Left ventricle myocardium inferior (tissue), 1 donor: ENCODE measurements at places on chromosomes 5 and 9. TPM values are rescaled to one million over a fixed set of nuclear protein-coding genes. Genes with fewer than 3 reads are reported as not detected.

GRCh38 chr5:162067655-162068411 lies at the start of gene GABRG2:
Gene GABRG2, plus strand, starts transcription at chr5:162067773. Its CDS starts 227 bp downstream, at chr5:162068000.
- H3K36me3 ChIP-seq = no peaks in the 10 kb centered on the region
- H3K4me3 ChIP-seq = no peak within 1 kb of the TSS
- H3K27me3 ChIP-seq = peaks cover 14% of the 10 kb centered on the region
- no peak within 1 kb of the TSS for H3K27ac ChIP-seq
- no peaks in the 10 kb centered on the region for H3K4me1 ChIP-seq
- DNase-seq = no peak

GRCh38 chr9:14307989-14308852 lies 5.7 kb downstream of the NFIB start:
- peak overlapping the region; percentile 80 for H3K4me3 ChIP-seq
- no peaks in the 10 kb centered on the region for H3K27me3 ChIP-seq

- no peaks in the 10 kb centered on the region for H3K27me3 ChIP-seq
- H3K4me3 ChIP-seq = no peak overlapping the region
- H3K27ac ChIP-seq = no peak overlapping the region
- DNase-seq = no peak
- H3K36me3 ChIP-seq = no peaks in the 10 kb centered on the region
These were observed 3.5 kb downstream of the MSANTD3 start for GRCh38 chr9:100430286-100430940.

DNA sequence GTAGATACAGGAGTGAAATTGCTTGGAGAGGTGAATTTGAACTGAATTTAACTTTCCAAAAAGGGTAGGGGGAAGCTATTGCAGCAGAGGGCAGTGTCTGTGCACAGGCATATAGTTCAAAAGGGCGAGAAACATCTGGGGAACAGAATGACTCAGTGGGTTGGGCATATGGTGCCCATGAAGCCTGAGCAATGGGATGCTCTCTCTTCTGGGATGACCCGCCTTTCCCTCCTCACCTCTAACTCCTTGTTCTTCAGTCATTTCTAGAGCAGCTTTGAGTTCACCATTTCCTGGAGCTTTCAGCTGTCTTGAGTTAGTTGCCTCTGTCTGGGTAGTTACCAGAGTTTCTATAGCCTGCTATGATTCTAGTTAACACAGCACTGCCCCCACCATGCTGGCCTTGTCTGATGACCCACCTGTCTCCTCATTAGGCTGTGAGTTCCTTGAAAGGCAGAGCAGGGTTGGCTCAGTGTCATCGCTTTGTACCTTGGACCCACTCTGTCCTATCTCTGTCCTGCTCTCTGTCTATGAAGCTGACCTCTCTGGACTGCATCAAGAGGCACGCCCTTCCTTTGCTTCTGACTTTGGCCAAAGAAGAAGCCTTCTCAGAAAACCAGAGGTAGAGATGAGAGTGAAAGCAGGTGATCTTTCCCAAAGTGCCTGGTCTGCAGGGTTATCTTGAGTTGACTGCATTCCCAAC lies 299.6 kb upstream of the KLF4 start:
- H3K36me3 ChIP-seq = no peaks in the 10 kb centered on the region
- no peak overlapping the region for H3K4me3 ChIP-seq
- DNase-seq = no peak
- H3K27ac ChIP-seq = no peak overlapping the region
- H3K27me3 ChIP-seq = no peaks in the 10 kb centered on the region

AGXT2 gene
- not detected for total RNA-seq

- DNase-seq = peak; percentile 68
- peak overlapping the region; percentile 73 for H3K27ac ChIP-seq
- H3K4me1 ChIP-seq = peaks cover 23% of the 10 kb centered on the region
These were observed 99.9 kb downstream of the GTF3C4 start for GRCh38 chr9:132769906-132770769.

FOXD4L5 gene
- total RNA-seq = 0.08 TPM

DNA sequence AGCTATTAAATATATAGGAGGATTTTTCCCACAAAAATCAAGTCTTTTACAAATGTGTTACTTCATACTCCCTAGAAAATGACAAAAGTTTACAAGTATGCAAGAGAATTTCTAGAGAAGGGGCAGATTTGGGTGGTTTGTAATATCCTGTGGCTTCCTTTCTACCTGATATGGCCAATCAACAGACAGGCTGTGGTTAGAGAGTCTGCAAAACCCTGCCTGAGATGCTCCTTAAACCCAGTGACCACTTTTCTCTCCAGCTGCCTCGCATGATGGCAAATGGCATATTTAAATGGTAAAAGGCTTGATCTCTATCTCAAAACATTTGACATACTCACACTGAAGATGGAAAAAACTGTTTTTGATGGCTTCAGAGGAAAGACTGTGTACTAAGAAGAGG lies 550.1 kb upstream of the ZNF462 start:
- no peak for DNase-seq
- H3K27ac ChIP-seq = no peak overlapping the region

MAST4 gene
- total RNA-seq = 55.7 TPM

DNA sequence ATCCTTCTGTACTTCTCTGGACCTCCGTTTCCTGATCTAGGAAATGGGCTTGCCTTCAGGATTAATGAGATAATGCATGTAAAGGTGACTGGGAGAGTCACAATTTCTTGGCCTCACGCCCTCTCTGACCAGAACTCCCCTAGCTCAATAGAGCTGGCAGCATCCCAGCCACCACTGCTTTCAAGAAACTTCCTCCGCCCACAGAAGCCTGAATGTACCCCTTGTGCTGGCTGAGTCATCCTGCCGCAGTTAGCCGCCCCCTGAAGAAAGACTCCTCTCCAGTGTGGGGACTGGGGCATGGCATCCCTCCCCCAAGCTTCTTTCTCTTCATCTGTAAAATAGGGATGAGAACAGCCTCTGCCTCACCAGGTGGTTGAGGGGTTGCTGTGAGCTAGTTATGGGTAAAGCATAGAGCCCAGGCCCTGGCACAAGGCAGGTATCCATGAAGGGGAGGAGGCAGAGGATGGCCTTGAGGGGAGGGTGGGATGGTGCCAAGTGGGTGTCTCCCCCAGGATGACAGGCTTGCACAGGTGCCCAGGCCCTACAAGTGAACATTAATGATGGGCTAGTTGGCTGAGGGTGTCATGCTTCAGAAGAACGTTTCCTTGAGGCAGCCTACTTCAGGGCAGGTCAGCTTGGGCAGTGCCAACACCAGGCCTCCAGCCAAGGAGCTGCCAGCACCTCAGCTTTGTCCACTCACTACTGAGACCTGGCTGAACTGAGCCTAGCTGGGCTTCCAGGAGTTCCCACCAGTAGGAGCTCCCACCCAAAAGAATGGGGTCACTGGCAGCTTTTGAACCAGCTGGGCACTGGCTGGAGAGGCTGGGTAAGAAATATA lies 3.4 kb downstream of the PDLIM4 start:
- H3K4me1 ChIP-seq = peaks cover 81% of the 10 kb centered on the region
- H3K27me3 ChIP-seq = no peaks in the 10 kb centered on the region
- DNase-seq = peak; percentile 56
- H3K4me3 ChIP-seq = no peak overlapping the region
- no peaks in the 10 kb centered on the region for H3K36me3 ChIP-seq

DNA sequence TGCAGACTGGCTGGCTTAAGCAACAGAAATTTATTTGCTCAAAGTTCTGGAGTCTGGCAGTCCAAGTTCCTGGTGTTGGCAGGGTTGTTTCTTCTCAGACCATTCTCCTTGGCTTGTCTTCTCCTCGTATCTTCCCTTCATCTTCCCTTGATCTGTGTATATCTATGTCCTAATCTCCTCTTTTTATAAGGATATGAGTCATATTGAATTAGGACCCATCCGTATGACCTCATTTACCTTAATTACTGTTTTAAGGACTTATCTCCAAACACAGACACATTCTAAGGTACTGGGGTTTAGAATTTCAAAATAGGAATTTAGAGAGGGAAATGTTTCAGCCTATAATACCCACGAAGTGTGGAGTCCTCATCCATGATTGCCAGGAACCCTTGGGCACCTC lies 13.1 kb upstream of the LPAR1 start:
- DNase-seq = no peak
- no peaks in the 10 kb centered on the region for H3K36me3 ChIP-seq
- H3K4me3 ChIP-seq = no peak overlapping the region
- H3K27ac ChIP-seq = no peak overlapping the region

CXCL14 gene
- 0.49 TPM for total RNA-seq

FAM163B gene
- total RNA-seq = not detected

MARCOL gene
- total RNA-seq = not detected

DNA sequence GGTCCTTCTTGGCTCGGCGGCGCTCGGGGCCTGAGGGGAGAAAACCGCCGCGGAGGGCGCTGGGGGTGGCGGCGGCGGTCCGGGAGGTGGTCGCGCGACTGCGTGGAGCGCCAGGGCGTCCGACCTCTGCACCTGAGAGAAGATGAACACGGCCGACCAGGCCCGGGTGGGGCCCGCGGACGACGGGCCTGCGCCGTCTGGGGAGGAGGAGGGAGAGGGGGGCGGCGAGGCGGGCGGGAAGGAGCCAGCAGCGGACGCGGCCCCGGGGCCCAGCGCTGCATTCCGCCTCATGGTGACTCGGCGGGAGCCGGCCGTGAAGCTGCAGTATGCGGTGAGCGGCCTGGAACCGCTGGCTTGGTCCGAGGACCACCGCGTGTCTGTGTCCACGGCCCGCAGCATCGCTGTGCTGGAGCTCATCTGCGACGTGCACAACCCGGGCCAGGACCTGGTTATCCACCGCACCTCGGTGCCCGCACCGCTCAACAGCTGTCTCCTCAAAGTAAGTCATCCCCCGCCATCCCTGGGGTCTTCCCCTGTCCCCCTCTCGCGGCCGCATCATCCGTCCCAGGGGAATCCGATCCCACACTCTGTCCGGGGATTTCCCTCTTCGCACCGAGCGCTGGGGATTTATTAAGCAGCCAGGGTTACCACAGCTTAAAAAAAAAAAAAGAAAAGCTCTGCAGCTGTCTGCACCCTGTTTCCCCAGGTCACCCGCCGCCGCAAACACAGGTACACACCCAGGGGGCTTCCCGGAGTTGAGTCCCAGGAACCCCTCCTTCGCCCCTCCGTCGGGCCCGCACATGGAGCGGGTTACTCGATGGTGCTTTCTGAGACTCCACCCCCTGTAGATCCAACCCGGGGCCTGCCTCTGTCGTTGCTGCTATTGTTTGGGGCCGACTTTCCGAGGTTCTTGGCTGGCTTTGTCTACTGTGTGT lies at the start of gene GTF3C4:
Gene GTF3C4 (plus strand): TSS at position 8 of the 935 bp plus-strand sequence. CDS start 135 bp downstream, at position 143.
- peaks cover 67% of the 10 kb centered on the region for H3K4me1 ChIP-seq
- no peaks in the 10 kb centered on the region for H3K27me3 ChIP-seq
- peak within 1 kb of the TSS; percentile 95 for H3K4me3 ChIP-seq

GRCh38 chr5:76475936-76476335 lies 72.9 kb downstream of the IQGAP2 start:
- no peaks in the 10 kb centered on the region for H3K36me3 ChIP-seq
- no peak for DNase-seq
- no peak overlapping the region for H3K4me3 ChIP-seq
- H3K4me1 ChIP-seq = no peaks in the 10 kb centered on the region

DNA sequence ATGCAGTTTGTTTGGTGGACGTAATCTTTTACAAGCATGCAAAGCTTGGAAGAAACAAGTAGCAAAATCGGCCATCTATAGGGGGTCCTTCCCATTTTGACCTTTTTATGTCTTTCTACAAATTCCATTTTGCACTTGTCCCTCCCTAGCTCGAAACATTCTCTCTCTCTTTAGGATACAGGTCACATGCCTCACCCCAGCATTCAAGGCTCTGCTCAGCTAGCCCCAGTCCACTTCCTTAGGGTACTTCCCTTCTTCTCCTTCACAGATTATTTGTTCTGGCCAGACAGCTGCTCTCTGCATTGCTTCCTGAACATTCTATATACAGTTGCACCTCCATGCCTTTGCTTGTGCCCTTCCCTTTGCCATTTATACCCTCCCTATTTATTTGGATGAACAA lies 31.7 kb upstream of the TRIM14 start:
- H3K27me3 ChIP-seq = no peaks in the 10 kb centered on the region
- no peak overlapping the region for H3K27ac ChIP-seq
- H3K4me3 ChIP-seq = no peak overlapping the region
- DNase-seq = no peak

SPEF2 gene
- 2.7 TPM for total RNA-seq

DNA sequence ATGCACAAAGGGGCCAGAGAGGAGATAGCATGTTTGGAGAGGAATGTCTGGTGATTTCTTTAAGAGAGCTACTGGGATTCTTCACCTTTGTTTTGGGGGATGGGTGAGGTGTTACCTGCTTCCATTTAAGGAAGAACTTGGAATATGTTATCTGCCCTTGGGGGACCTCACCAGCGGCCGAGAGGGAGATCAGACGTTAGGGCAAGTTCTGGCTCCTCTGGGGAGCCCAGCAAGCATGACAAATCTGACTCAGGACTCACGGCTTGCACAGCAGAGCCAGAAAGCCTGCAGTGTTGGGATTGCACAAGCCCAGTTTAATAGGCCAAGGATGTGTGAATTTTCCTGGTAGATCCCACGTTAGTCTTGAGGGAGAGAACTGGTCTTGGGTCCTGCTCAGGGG lies 40.3 kb downstream of the SLC28A3 start:
- no peaks in the 10 kb centered on the region for H3K27me3 ChIP-seq
- H3K4me3 ChIP-seq = no peak overlapping the region
- H3K4me1 ChIP-seq = no peaks in the 10 kb centered on the region
- H3K36me3 ChIP-seq = no peaks in the 10 kb centered on the region

- peaks cover 16% of the 10 kb centered on the region for H3K36me3 ChIP-seq
- no peaks in the 10 kb centered on the region for H3K27me3 ChIP-seq
- H3K4me1 ChIP-seq = peaks cover 53% of the 10 kb centered on the region
- H3K27ac ChIP-seq = no peak overlapping the region
- no peak for DNase-seq
- no peak overlapping the region for H3K4me3 ChIP-seq
These were observed 21.6 kb downstream of the RNF145 start for GRCh38 chr5:159187719-159188118.

RLN1 gene
- total RNA-seq = not detected

- no peak overlapping the region for H3K4me3 ChIP-seq
- DNase-seq = no peak
- H3K36me3 ChIP-seq = peaks cover 64% of the 10 kb centered on the region
These were observed 68.2 kb downstream of the PHF2 start for GRCh38 chr9:93644397-93645088.

DNA sequence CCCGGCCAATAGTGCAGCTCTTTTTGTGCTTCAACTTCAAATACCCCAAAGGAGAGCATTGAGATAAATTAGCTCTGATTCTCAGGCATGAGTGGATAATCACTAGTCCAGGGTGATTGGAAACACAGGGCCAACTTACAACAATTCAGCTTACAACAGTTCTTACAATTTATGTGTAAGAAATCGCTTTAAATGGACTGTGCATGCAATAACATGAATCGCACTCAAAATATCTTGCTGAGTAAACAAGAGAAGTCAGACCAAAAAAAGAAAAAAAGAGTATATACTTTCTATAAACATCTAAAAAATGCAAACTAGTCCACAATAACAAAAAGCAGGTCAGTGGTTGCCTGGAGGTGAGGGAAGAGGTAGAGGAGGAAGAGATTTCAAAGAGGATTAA lies 150.6 kb upstream of the EDIL3 start:
- H3K27ac ChIP-seq = no peak overlapping the region
- H3K4me1 ChIP-seq = no peaks in the 10 kb centered on the region
- no peak for DNase-seq
- H3K4me3 ChIP-seq = no peak overlapping the region
- no peaks in the 10 kb centered on the region for H3K27me3 ChIP-seq
- H3K36me3 ChIP-seq = no peaks in the 10 kb centered on the region
